Activated CD8-positive, alpha-beta memory T cell treated with anti-CD3 and anti-CD28 coated beads for 1 hour (primary cell): ENCODE measurements at places on chromosomes 5 and 9.

- DNase-seq, result no peak
These were observed 47.0 kb downstream of the PLK2 start for GRCh38 chr5:58412932-58413331.

- DNase-seq, result no peak
These were observed 988 bp downstream of the OXCT1 start for GRCh38 chr5:41869151-41869723.

DNA sequence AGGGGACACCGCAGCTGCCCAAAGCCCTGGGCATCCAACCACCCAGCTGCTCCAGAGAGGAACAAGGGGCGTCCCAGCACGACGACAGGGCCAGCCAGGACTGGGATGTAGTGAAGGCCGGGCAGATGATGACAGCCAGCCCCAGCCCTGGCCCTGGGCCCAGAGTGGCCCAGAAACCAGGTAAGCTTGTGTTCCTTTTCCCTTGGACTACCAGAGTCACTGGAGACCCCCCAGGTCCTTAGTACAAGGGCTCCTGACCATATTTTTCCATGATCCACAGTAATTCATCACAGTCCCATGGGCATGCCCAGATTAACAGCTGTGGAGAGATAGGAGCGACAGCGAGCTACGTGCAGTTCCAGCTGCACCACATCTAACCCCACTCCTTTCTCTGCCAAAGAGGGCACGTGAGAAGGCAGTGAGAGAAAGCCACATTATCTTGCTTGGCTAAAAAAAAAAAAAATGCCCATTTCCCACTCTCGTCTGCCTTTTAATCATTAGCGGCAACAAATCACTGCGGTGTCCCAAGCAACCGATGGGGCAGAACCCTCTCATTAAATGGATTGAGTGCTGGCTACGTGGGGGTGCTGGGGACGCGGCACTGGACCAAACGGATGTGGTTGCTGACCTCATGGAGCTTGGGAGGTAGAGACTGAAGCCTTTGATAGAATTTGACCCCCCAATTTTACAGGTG, 21.7 kb upstream of the SYNPO start:
- DNase-seq, result no peak

DNA sequence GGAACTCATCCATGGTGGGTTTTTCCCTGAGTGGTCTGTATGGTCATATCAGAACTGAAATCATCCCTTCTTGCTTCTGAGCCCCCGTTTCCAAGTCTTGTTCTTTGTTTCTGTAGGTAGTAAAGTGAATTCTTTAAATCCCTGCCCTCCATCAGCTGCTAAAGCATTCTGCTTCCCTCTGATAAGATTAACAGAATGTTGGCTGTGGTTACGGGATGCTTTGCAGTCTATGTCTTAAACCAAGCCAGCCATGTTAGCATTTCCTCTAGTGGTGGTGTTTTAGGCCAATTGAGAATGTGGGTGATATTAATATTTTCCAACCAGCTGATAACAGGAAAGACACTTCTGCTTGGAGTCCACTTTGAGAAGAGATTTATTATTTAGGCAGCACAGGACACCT, 22.0 kb upstream of the KCNIP1 start:
- DNase-seq, result no peak

- no peak for DNase-seq
These were observed 135.2 kb downstream of the PCSK1 start for GRCh38 chr5:96297867-96298266.

DNA sequence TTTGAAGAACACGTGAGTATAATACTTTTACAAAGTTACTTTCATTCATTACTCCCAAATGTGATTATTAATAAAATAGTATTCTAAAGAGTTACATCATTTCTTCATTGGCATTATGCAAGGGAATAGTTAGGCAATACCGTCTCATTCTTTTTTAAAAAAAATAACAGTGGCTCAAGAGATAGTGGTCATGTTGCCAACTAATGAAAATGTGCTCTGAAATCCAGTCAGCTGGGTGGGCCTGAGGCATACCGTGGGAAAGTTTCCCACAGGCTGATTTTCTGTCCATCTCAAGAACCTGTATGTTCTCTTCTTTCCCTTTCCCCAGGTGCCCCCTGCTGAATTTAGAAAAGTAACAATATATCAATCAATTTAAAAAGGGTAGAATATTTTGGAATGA, 40.8 kb upstream of the ROPN1L start:
- no peak for DNase-seq

- no peak for DNase-seq
These were observed 36.6 kb upstream of the RAPGEF1 start for GRCh38 chr9:131776473-131776872.

GRCh38 chr9:113215132-113215531, 5.9 kb downstream of the FKBP15 start:
- no peak for DNase-seq

- no peak for DNase-seq
These were observed 100.9 kb upstream of the PTGER4 start for GRCh38 chr5:40578501-40579451.

GRCh38 chr5:66179297-66180051, 35.4 kb downstream of the SREK1 start:
- DNase-seq, result no peak

DNA sequence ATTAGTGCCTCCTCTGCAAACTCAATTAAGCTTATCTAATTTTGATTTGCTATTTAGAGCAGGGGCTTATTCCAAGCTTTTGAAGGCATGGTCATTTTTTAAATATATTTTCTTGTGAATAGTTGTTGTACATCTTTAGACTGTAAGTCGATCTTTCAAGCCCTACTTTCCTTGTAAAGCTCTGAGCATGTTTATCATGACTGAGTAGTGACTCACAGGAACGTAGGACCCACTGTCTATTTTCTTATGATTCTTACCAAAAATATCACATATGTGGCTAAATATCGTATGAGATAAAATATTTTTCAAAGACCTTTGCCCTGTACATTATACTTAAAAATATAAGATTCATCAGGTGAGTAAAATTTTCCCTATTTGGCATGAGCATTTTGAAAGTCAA, 440.4 kb upstream of the GRIN3A start:
- no peak for DNase-seq

DNA sequence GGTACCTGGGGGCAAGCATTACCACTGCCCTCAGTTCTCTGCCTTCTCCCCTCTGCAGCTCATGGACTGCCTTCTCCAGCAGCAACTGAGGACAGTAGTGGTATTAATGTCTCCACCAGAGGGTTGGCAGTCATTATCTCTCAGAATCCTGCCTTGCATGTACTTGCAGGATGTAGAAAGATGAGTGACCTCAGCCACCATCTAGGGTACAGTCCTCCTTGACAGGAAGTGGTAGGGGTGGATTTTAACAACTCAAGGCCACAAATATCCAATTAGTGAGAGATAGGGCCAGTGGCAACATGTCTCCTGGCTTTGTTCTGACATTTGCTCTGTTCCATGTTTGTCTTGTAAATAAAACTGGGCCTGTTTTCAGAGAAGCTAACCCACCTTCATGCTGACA, 47.2 kb downstream of the F2R start:
- DNase-seq, result no peak

DNA sequence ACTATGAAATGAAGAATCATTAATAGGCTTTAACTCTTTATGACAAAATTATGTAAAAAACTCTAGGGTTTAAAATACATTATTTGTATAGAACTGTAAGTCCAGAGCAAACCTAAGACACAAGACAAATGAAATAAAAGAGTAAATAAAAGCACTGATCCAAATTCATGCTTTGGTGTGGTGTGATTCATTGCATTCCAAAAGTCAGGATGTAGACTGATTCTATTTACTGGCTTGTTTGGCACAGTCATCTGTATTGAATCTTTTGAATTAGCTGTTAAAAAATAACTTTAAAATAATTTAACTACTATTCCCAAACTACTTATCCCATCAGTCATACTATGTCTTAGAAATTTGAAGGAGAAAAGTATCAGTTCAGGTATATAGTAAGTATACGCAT, 31.1 kb downstream of the IL4 start:
- no peak for DNase-seq

DNA sequence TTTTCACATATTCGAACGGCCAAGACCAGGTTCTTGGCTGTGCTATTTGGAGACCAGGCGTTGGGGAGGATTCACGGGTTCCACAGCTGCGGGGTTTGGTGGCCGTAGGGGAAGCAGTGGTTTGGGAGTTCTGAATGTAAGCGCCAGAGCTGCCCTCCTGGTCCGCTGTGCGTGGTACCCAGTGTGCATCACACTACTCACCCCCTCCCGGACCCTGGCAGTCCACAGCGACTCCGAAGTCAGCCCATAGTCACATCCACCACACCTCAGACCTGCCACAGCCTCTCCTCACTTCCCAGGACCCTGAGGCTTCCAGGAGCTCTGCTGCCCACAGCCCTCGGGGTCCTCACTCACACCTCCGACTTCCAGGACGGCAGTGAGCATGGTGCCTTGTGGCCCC, 26.8 kb downstream of the AMBP start:
- DNase-seq, result no peak

GRCh38 chr5:178241231-178241663, 8.6 kb upstream of the PHYKPL start:
- DNase-seq, result no peak

- no peak for DNase-seq
These were observed 52.0 kb downstream of the PJA2 start for GRCh38 chr5:109357807-109358206.

- DNase-seq, result no peak
These were observed 126.7 kb downstream of the SNX18 start for GRCh38 chr5:54644226-54644625.

DNA sequence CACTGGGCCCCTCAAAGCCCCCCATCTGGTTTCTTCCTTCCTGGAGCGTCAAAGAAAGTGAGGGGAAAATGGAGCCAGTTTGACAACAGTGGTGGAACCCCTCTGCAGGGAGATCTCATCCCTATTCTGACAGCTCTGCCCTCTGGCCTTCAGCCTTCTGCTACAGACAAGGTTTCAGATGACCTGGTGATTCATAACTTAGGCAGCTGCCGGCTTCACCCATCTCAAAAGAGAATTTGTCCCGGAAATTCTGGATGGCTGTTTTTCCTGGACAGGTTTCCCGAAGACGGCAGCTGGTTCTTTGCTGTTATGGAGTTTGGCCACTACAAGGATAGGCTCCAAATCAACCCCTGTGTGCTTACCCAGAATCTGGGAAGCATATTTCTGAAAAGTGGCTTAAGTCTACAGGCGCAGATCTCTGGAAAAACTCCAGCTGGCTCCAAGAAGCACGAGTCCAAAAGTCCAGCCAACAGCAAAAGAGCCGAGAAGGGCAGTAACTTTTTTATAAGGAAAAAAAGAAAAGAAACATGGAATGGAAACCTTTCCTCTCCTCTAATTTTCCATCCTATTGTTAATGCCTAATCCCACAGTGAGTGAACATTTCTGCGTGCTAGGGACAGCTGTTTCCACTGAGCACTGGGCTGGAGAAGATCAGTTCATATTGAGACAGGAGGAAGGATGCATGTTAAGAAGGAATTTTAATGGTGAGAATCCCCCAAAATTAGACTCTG, 54.5 kb downstream of the ZNF366 start:
- DNase-seq, result no peak

- DNase-seq, result no peak
These were observed at the start of gene PLPP7 for GRCh38 chr9:131289301-131290035. TSS of gene PLPP7 (plus strand) at chr9:131289723. CDS start at chr9:131289998, 275 bp downstream.

DNA sequence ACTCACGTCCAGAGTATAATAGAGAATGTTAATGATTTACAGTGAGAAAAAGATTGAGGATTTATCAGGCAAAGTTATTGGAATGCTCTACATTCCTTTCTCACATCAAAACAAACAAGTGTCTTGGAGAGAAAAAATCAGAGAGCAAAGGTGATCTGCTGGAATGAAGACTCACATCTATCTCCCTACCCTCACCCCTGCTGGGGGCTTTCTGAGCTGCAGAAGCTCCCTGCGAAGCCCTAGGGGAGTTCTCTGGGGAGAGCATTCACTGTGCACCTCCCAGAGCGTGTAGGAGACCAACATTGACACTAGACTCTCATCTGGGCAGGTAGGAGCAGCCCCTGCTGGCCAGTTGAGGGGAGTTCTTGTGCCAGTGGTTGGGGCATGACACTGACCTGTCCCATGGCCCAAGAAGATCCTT, 76.6 kb upstream of the ADAMTS16 start:
- DNase-seq, result no peak

- no peak for DNase-seq
These were observed 167.8 kb upstream of the CCNG1 start for GRCh38 chr5:163269624-163270023.

DNA sequence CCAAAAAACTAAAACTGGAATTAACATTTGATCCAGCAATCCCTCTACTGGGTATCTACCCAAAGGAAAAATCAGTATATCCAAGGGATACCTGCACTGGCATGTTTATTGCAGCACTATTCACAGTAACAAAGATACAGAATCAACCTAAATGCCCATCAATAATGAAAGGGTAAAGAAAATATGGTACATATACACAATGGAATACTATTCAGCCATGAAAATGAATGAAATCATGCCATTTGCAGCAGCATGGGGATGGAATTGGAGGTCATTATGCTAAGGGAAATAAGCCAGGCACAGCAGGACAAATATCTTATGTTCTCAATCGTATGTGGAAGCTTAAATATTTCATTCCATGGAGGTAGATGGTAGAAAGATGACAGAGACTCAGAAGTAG, 9.7 kb downstream of the VLDLR start:
- DNase-seq, result no peak

DNA sequence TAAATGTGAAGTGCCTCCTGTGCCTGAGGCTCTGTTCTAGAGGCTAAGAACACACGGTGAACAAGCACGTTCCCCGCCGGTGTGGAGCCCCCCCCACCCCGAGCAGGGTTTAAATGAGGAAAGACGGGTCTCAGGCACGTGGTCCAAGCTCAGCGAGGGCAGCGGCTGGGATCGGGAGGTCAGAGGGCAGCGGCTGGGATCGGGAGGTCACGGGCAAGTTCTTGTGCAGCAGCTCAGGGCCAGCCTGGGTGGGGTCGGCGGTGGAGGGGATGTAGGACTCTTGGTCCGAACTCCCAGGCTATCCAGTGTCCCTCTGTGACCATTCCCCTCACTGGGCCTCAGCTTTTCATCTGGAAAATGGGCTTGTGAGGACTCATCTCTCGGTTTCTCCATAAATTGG, 2.7 kb upstream of the GBGT1 start:
- DNase-seq, result no peak

DNA sequence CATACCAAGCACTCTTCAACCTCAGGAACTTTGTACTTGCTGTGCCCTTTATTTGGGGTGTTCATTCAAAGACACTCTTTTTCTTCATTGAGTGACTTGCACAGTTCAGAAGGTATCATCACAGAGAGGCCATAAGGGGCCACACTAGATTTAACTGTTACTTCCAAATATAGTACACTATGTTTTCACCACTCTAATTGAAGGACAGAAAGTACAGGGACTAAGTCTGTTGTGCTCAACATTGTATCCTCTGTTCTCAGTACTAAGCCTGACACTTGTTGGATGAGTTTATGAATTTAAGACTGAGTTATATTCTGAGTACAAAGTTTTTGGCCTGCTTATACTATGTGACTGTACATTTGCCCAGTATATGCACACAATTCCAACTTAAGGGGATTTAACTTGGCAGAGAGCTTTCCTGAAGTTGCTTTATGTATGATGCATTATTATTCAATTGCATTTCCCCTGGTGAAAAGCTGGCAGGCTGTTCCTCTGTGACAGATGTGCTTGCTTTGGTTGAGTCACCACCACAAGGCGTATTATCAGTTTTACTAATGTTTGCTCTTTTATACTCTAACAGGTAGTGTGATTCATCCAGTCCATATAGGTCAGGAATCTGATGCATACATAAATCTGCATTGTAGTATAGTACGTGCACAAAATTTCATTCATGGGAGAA, 714.8 kb downstream of the TLR4 start:
- DNase-seq, result no peak

GRCh38 chr5:73378070-73378469, 70.5 kb downstream of the FOXD1 start:
- no peak for DNase-seq

GRCh38 chr5:33231214-33231710, 209.5 kb upstream of the TARS1 start:
- DNase-seq, result no peak
